Astrocyte of the cerebellum (primary cell): ENCODE measurements at places on chromosomes 6 and 20.

DNA sequence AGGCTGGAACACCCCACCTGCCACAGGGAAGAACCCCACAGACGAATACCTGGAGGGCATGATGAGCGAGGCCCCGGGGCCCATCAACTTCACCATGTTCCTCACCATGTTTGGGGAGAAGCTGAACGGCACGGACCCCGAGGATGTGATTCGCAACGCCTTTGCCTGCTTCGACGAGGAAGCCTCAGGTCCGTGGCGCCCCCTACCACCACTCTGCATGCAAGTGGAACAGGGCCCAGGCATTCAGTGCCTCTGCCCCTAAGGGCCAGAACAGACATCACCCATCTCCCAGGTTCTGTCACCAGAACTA lies 6.6 kb downstream of the MYL9 start:
- DNase-seq, result no peak

- DNase-seq, result no peak
These were observed 11.0 kb downstream of the LY86 start for GRCh38 chr6:6599468-6599873.

- DNase-seq, result no peak
These were observed 217.7 kb downstream of the FOXA2 start for GRCh38 chr20:22366631-22367030.

GRCh38 chr20:32113591-32114260 lies 4.2 kb downstream of the TM9SF4 start:
- no peak for DNase-seq

- DNase-seq, result no peak
These were observed 115.2 kb upstream of the RIN2 start for GRCh38 chr20:19642860-19643259.

- DNase-seq, result no peak
These were observed 43.4 kb downstream of the DLGAP4 start for GRCh38 chr20:36349384-36350170.

- peak; percentile 84 for DNase-seq
These were observed 117.7 kb downstream of the RPS12 start for GRCh38 chr6:132931936-132932514.

GRCh38 chr6:158499601-158500000 lies 60.3 kb upstream of the TMEM181 start:
- DNase-seq, result no peak

DNA sequence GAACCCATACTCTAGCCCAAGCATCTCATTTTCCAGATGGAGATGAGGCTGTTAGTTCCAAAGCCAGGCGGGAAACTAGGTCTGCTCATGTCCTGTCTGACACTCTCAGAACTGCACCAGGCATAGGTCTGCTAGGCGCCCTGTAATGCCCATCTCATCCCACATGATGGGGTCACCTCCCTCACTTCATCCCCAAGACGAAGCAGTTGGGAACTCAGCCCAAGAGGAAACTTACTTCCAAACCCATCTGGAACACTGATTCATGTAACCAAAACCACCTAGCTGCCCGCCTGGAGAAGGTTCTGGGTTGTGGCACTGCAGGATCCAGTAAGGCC lies 119.4 kb upstream of the PRND start:
- no peak for DNase-seq

DNA sequence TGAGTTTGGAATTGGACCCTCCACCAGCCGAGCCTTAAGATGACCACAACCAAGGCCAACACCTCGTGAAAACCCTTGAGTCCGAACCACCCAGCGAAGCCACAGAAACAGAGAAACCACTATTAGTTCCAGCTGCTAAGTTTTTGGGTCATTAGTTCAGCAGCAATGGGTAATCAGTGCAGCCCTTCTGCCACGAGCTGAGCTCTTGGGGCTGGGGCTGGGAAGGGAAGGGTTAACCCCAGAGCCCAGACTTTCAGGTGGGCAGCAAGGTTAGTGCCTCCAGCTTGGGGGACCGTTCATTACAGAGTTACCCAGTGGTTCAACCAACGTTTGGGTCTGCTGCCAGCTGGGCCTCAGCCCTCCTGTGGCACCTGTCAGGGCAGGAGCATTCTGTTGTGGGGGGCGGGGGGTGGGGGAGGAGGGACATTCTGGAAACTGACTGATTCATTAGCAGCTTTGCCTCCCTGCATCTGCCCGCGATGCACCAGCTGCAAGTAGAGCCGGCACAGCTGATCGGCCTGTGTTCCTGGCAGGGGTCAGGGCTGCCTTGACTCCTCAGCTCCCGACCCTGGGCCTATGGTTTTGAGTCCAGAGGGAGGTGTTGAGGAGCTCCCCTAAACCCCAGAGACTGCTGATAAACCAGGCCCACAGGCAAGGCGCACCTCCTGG lies 52.7 kb downstream of the TGM2 start:
- no peak for DNase-seq

- DNase-seq, result no peak
These were observed 139.8 kb downstream of the ANKRD60 start for GRCh38 chr20:58088625-58089024.

GRCh38 chr20:61979701-61980635 lies 85.7 kb downstream of the TAF4 start:
- DNase-seq, result no peak

DNA sequence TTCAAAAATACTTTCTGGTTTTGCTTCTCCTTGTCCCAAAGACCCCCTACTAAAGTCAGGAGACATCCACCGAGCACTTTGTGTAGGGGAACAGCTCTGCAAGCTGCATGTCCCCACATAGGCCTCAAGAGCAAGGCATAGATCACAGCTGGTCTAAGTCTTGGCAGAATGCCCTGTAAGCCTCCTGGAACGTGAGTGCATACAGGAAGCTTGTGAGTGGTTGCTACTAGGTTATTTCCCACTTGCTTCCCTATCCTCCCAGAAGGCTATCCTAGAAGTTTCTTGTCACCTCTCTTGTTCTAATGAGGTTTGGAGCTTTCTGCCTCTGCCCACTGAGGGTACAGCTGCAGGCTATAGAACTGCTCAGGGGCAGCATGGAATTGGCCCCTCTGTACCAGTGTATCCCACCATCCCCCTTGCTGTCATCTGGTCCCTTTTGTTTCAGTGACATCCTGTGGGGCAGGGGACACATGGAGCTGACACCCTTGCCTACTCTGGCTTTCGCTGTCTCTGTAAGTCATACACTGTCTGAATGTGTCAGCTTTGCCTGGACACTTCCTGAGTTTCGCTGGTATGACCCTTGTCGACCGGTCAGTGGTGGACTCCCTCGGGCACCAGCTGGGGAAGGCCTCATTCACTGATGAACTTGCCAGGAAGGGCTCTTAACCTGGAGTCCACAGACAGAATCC lies 35.6 kb upstream of the KCNK16 start:
- DNase-seq, result peak; percentile 38

DNA sequence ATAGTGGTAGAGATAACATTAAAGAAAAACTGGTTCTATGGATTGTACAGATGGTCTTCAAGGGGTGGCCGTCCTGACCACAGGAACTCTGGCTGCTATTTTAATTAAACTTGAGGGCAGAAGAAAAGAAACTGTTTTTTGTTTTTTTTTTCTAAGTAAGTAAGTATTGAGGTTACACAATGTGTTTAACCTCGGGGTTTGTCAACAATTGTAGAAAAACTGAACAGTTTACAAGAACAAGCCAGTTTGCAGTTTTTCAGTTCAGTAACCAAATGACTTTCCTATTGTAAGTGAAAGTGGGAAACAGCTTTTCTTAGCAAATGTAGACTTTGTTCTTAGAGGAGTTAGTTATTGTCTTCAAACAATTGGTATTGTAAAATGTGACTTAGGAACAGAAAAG lies 77.0 kb downstream of the PLCB1 start:
- no peak for DNase-seq

GRCh38 chr20:40682104-40682981 lies 6.7 kb downstream of the MAFB start:
- no peak for DNase-seq

DNA sequence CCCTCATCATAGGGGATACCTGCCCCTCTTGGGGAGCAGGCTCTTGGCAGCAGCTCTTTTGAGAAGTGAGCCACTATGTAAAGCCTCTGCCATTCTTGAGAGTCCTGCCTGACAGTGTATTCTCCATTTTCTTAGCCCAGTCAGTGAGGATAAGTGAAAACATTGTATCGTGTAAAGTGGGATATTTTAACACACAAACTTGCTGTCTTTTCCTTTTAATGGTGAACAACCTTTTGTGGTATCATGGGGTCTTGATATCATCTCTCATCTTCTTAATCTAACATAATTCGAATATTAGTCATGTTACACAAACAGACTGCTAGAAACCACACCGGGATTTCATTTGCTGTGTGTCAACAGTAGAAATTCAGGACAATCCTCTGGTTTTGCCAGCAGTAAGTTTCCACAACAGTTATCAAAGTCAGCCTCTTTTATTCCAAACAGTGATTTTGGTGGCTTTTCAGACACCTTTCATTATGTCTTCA lies 136.2 kb downstream of the HIVEP1 start:
- peak; percentile 23 for DNase-seq

DNA sequence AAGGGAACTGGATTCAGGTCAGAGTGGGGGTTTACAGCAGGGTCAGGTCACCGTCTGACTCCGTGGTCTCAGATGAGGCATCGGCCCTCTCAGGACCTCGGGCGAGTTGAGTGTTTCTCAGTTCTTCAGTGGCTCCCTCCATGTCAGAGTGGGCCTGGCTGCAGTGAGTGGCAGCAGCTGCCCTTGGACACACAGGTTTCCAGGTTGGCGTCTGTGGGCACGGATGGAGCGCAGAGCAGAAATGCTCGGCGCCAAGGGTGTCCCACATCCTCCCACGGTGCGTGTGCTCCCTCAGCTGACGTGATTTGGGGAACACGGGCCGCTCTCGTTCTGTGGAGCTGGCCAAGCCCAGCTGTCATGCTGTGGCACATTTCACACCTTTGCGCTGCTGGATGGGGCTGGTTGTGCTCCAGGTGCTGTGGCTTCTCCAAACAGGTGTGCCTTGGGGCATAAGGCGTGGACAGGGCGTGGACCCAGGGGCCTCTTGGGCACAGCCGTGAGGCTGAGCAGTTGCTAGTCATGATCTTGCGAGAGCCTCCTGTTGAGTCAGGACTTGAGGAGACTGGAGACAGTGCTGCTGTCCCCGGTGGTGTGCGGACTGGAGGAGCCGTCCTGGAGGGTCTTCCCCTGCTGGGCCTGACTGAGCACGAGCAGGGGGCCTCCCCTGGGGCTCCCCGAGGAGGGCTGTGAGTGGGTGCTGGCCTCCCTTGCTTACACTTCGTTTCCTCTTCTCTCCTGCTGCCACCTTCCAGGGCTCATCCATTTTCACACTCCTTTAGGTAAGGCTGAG lies 9.5 kb upstream of the DNAJC5 start:
- no peak for DNase-seq

DNA sequence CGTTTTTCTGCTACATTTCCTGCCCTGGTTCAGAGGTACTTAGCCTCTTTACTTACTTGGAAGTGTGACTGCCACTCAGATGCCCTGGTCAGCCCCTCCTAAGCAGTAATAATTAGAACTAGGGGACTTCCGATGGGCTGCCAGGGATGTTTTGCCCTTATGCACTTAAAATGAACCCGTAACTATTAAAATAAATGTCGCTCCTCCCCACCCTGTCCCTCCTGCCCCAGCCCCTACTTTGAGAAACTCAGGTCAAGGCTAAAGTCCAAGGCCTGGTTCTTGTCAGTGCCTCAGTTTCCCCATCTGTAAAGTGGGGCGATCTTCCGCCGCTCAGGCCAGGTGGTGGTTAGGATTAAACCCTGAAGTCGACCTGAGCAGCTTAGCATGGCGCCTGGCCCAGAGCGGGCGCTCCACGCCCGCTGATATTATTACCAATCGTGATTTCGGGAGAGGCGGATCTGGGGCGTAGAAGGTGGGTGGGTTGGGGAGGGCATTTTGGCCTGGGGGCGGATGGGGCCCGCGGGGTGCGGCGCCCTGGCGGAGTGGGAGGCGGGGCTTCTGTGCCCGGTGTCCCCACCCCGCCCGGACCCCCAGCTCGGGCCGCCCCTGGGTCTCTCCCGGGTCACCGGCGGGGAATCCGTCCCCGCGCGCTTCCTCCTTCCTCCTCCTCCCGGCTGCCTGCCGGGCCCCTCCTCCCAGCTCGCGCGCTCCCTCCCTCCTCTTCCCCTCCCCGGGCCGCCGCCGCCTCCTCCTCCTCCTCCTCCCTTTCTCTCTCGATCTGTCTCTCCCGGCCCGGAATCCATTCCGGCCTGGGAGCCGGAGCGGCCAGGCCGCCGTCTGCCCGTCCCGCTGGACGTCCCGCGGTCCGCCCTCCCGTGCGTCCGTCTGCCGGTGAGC lies at the start of gene SRC:
SRC (plus strand) TSS at position 802 of the 897 bp plus-strand sequence. CDS start 38,014 bp downstream, outside the sequence.
- DNase-seq, result peak; percentile 16

DNA sequence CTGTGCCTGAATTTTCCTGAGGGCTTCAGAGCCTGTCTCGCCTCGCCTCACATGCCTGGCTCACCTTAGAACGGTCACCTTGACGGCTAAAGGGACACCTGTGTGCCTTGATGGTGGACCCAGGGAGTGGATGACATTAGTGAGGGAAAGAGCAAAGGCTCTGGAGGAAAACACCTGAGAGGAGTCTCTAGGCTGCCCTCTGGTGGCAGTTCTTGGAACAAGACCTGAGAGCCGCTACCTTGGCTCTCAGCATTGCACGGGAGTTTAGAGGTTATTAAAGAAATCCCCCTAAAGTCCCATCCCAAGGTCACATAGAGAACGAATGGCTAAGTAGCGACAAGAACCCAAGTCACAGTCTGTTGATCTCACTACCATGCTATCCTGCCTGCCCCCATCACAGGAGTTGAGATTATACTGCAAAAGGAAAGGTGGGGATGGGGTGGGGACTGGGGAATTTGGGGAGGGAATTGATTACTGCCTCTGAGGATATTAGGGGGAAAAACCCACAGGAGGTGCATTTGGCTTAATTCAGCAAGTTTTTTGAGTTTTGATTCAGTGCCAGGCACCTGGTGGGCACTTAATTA lies 7.9 kb upstream of the CDSN start:
- no peak for DNase-seq

- peak; percentile 76 for DNase-seq
These were observed 117.8 kb upstream of the SPACA1 start for GRCh38 chr6:87929843-87930288.

DNA sequence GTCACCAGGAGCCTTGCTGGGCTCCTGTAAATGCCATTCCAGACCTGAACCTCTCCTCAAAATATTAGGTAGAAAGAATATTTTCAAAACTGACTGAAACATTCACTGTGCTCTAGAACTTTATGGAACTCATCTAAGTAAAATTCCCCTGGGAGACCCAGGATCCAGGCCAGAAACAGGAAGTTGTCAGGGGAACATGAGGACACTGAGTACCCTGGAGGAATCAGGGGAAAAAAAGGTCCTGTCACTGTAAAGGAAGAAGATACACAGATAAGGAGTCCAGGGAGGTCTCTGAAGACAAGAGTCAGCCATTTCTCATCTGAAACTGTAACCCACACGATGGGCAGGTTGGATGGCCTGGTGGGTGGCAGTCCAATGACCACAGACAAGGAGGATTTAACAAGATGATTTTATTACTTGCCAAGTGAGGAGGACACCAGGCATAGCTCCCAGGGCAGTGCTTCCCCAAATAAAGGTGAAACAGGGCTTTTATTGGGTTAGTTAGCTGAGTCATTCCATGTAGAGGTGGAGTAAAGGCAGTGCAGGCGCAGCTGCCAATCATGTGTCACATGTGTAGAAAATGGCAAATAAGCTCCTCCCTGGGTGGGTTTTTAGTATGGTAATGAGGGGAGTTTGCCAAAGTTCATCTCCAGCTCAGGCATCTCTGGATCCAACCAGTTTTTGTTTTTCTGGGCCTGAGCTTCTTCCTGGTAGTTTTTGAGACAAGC lies 138.5 kb downstream of the RCAN2 start:
- DNase-seq, result no peak

GRCh38 chr6:162728197-162728596 lies 423 bp downstream of the PACRG start:
- no peak for DNase-seq
